Activated CD8-positive, alpha-beta T cell treated with anti-CD3 and anti-CD28 coated beads for 36 hours (primary cell): ENCODE measurements at places on chromosomes 13 and 19.

DNA sequence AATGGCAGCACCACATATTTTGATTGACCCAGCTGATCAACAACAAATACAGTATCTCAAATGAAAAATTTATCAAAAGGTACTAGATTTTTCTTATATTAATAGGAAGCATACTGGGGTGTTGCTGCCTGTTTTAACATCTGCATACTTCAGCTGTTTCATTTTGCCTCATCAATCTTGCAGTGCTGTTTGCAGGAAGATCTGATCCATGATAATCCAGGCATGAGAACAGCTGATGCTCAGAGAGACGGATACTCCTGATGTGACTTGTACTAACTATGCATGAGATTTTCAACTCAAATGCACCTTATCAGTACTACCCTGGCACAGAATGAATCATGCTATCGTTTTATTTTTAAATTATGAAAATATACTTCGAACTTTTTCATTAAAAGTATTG lies 2136.8 kb downstream of the PCDH9 start:
- H3K27ac ChIP-seq: no peak overlapping the region
- no peaks in the 10 kb centered on the region for H3K27me3 ChIP-seq
- no peaks in the 10 kb centered on the region for H3K4me1 ChIP-seq
- DNase-seq: no peak
- H3K4me3 ChIP-seq: no peak overlapping the region

DNA sequence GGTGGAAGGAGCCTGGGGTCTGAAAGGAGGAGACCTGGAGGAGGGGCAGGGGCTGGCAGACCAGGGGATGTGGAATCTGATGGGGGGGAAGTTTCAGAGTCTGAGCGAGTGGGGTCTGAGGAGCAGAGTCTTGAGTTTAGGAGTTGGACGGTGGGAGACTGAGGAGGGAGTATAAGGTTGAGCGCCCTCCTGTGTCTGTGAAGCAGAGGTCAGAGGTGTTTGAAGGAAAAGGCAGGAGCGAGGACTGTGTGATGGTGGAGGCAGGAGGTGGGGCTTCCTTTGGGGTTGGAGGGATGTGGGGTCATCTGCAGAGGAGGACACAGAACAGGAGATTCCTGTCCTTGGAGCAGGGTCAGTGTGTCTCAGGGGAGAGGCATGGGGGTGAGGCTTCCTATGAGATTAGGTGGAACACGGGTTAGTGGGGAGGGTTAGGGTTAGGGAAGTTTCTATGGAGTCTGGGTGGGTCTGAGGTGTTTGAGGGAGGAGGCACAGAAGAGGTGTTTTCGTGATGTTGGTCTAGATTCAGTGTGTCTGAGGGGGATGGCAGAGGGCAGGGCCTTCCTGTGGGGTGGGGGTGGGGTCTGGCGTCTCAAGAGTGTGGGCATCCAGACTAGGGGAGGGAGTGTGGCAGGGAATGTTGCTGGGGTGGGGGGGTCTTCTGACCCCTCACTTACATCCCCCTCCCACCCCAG lies 8.3 kb downstream of the RYR1 start:
- no peak overlapping the region for H3K27ac ChIP-seq
- H3K27me3 ChIP-seq: peaks cover 11% of the 10 kb centered on the region
- H3K4me1 ChIP-seq: no peaks in the 10 kb centered on the region
- peak; percentile 43 for DNase-seq
- no peak overlapping the region for H3K4me3 ChIP-seq
- no peaks in the 10 kb centered on the region for H3K36me3 ChIP-seq

GRCh38 chr19:53961523-53962356 lies 997 bp upstream of the CACNG8 start:
- H3K4me3 ChIP-seq: no peak overlapping the region
- no peak for DNase-seq
- peaks cover 67% of the 10 kb centered on the region for H3K27me3 ChIP-seq
- H3K4me1 ChIP-seq: peaks cover 2% of the 10 kb centered on the region

DNA sequence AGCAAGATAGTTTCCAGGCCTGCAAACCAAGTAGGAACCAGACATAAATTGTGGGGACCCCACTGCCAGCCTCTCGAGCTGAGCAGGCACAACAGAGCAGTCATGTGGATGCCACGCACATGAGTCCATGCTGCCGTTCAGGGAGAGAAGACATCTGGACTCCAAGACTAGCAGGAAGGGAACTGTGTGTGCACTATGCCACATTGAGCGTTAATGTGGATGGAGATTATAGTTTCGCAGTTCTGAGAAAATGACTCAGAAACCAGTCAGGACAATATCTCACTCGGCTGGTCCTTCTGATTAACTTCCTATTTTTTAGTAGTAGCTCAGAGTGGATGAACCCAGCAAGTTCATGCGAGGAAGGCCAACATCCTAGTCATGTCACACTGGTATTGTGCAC lies 124.9 kb downstream of the CRYL1 start:
- no peak for DNase-seq
- H3K27ac ChIP-seq: no peak overlapping the region
- H3K36me3 ChIP-seq: no peaks in the 10 kb centered on the region
- no peaks in the 10 kb centered on the region for H3K27me3 ChIP-seq
- H3K4me3 ChIP-seq: no peak overlapping the region

GRCh38 chr19:8573316-8573715 lies 3.9 kb downstream of the MYO1F start:
- peaks cover 67% of the 10 kb centered on the region for H3K4me1 ChIP-seq
- peak overlapping the region; percentile 80 for H3K4me3 ChIP-seq
- no peak for DNase-seq
- H3K27ac ChIP-seq: peak overlapping the region; percentile 79
- H3K36me3 ChIP-seq: peaks cover 6% of the 10 kb centered on the region

GRCh38 chr13:105990256-105990958 lies 545.1 kb downstream of the EFNB2 start:
- no peak for DNase-seq
- H3K27me3 ChIP-seq: no peaks in the 10 kb centered on the region
- no peaks in the 10 kb centered on the region for H3K4me1 ChIP-seq
- no peak overlapping the region for H3K27ac ChIP-seq

DNA sequence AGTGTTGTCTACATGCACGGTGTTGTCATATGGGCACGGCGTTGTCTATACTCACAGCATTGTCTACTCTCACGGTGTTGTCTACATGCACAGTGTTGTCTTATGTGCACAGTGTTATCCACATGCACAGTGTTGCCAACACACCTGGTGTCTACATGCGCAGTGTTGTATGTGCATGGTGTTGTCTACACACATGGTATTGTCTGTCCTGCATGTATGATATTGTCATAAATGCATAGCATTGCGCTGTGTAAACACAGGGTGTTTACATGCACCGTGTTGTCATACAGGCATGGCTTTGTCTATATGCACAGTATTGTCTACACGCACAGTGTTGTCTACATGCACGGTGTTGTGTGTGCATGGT lies 6.8 kb downstream of the ADPRHL1 start:
- no peaks in the 10 kb centered on the region for H3K27me3 ChIP-seq
- no peak overlapping the region for H3K27ac ChIP-seq
- no peaks in the 10 kb centered on the region for H3K36me3 ChIP-seq
- no peak for DNase-seq
- no peaks in the 10 kb centered on the region for H3K4me1 ChIP-seq
- H3K4me3 ChIP-seq: no peak overlapping the region

DNA sequence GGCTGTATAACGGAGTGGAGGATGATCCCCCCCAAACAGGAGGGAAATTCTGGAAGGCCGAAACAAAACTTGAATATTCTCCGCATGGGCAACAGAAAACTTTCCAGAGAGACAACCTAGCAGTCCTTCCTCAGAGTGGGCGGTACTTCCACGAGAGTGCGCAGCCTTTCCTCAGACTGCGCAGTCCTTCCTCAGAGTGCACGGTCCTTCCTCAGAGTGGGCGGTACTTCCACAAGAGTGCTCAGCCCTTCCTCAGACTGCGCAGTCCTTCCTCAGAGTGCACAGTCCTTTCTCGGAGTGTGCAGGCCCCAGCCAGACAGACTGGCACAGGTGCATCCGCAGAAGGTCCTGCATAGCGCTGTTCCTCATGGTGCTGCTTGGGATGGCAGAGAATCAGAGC lies 12.7 kb upstream of the GALP start:
- H3K27ac ChIP-seq: no peak overlapping the region
- H3K36me3 ChIP-seq: peaks cover 11% of the 10 kb centered on the region
- H3K4me3 ChIP-seq: no peak overlapping the region
- DNase-seq: no peak
- H3K4me1 ChIP-seq: peaks cover 10% of the 10 kb centered on the region

DNA sequence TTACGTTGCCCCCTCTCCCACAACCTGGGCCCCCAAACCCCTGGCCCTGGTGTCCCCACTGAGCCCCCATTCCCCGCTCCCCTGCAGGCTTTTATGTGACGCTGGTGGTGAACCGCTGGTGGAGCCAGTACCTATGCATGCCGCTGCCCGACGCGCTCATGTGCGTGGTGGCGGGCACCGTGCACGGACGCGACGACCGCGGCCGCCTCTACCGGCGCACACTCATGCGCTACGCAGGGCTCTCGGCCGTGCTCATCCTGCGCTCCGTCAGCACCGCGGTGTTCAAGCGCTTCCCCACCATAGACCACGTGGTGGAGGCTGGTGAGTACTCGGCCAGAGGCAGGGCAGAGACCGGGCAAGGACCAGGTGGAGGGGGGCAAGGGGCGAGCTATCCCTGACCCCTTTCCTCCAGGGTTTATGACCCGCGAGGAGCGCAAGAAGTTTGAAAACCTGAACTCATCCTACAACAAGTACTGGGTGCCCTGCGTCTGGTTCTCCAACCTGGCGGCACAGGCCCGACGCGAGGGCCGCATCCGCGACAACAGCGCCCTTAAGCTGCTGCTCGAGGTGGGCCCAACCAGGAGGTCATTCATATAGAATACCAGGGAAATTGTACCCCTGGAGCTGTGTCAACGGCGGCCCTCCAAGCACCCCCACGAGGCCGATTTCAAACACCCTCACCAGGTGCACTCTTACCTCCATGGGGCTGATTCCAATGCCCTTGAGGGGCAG lies 3.0 kb downstream of the BEST2 start:
- no peak overlapping the region for H3K4me3 ChIP-seq
- no peaks in the 10 kb centered on the region for H3K36me3 ChIP-seq
- H3K27me3 ChIP-seq: peaks cover 35% of the 10 kb centered on the region
- H3K27ac ChIP-seq: no peak overlapping the region

GRCh38 chr19:41945135-41945766 lies 13.9 kb downstream of the RABAC1 start:
- peaks cover 3% of the 10 kb centered on the region for H3K36me3 ChIP-seq
- peak overlapping the region; percentile 56 for H3K4me3 ChIP-seq
- H3K27ac ChIP-seq: peak overlapping the region; percentile 94
- peak; percentile 99 for DNase-seq
- H3K4me1 ChIP-seq: peaks cover 61% of the 10 kb centered on the region

GRCh38 chr19:55304279-55304978 lies 20.6 kb downstream of the BRSK1 start:
- no peak overlapping the region for H3K27ac ChIP-seq
- H3K36me3 ChIP-seq: peaks cover 2% of the 10 kb centered on the region
- H3K4me1 ChIP-seq: peaks cover 8% of the 10 kb centered on the region
- no peaks in the 10 kb centered on the region for H3K27me3 ChIP-seq
- no peak overlapping the region for H3K4me3 ChIP-seq
- DNase-seq: peak; percentile 73

DNA sequence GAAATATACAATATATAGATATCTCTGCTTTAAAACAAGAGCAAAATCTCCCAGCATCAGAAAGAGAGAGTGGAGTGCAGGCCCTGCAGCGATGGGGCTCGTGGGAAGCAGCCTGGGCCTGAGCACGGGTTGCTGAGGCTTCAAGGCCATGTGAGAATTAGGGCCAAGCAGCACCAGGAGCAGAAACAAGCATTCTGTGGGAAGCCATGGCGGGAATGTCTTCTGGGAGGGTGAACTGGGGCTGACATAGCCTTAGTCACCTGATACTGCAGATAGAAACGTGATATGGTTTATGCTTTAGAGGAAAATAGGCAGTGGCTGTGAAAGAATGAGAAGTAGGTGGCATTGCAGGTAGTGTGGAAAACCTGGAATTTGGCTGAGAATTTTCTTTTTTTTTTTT lies 472.3 kb downstream of the IRS2 start:
- no peaks in the 10 kb centered on the region for H3K4me1 ChIP-seq
- H3K4me3 ChIP-seq: no peak overlapping the region
- no peaks in the 10 kb centered on the region for H3K36me3 ChIP-seq
- DNase-seq: no peak
- H3K27ac ChIP-seq: no peak overlapping the region

GRCh38 chr19:58368561-58369360 lies 6.2 kb upstream of the ZNF497 start:
- DNase-seq: no peak
- H3K36me3 ChIP-seq: no peaks in the 10 kb centered on the region
- H3K27ac ChIP-seq: no peak overlapping the region
- H3K4me3 ChIP-seq: no peak overlapping the region
- no peaks in the 10 kb centered on the region for H3K27me3 ChIP-seq
- no peaks in the 10 kb centered on the region for H3K4me1 ChIP-seq

DNA sequence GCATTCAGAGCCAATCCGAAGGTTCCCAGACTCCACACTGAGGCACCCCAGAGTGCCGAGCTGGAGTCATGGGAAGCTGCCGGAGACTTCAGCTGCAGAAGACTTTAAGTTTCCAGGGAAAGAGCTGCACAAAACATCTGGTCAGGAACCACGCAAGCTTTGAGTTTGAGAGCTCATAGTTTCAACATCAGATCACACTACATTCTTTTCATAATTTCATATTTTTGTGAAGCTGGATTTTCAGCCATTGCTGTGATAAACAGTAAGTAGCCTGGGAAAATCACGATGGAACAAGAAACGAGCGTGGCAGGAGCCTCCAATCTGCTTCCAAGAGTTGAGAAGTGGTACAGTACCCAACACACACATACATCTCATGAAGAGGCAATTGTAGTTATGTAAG lies 25.5 kb upstream of the ATP12A start:
- H3K4me1 ChIP-seq: peaks cover 7% of the 10 kb centered on the region
- H3K4me3 ChIP-seq: no peak overlapping the region
- no peak for DNase-seq
- H3K27ac ChIP-seq: no peak overlapping the region
